ENCODE measurements at places on chromosomes 16 and 17.

GRCh38 chr17:79921411-79922115, 82.3 kb upstream of the CBX4 start:
- DNase-seq, result no peak

GRCh38 chr16:50372611-50373344, 4.0 kb upstream of the BRD7 start:
- no peak for DNase-seq

GRCh38 chr17:43547659-43548256, 1.6 kb upstream of the ETV4 start:
- DNase-seq, result no peak

DNA sequence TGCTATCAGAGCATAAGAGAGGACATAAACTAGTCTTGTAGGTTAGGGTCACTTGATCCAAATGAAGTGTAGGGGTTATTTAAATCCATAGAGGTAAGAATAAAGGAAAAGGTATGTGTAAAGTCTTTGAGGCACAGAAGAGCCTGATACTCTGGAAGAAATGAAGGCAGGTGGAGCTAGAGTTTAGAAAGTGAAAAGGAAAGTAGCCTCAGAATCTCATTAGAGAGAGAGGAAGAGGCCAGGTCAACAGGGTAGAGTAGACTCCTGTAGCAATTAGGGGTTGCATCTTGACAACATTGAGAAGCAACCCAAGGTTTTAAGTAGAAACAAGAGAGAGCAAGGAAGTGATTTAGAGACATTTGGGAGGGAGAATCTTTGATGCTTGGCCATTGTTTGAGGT, 235.2 kb upstream of the SOX9 start:
- DNase-seq, result no peak

GRCh38 chr17:40442392-40443195, 656 bp upstream of the IGFBP4 start:
- no peak for DNase-seq
